Ascending aorta (tissue), 2 donors: ENCODE measurements at places on chromosomes 6 and 20. TPM values are rescaled to one million over a fixed set of nuclear protein-coding genes. Genes with fewer than 3 reads are reported as not detected.

PI16 gene
- total RNA-seq, result 33.5 TPM

DPPA5 gene
- total RNA-seq, result not detected

OSBPL2 gene
- total RNA-seq, result 25.0 TPM

RPRD1B gene
- total RNA-seq, result 16.4 TPM

CHRNA4 gene
- total RNA-seq, result not detected

HLA-DQB2 gene
- total RNA-seq, result 0.53 TPM

CST4 gene
- total RNA-seq, result not detected

RSPO3 gene
- 0.53 TPM for total RNA-seq

NOX3 gene
- not detected for total RNA-seq

DNA sequence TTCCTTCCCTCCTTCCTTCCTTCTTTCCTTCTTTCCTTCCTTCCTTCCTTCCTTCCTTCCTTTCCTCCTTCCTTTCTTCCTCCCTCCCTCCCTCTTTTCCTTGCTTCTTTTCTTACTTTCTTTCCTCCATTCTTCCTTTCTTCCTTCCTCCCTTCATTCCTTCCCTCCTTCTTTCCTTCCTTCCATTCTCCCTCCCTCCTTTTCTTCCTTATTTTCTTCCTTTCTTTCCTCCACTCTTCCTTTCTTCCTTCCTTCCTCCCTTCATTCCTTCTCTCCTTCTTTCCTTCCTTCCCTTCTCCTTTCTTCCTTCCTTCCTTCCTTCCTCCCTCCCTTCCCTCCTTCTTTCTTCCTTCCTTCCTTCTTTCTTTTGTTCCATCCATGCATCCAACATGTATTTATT lies 35.1 kb upstream of the EDN3 start:
- DNase-seq, result no peak

- DNase-seq, result no peak
Observed at GRCh38 chr20:17704589-17705317, 5.0 kb downstream of the BANF2 start.

DNA sequence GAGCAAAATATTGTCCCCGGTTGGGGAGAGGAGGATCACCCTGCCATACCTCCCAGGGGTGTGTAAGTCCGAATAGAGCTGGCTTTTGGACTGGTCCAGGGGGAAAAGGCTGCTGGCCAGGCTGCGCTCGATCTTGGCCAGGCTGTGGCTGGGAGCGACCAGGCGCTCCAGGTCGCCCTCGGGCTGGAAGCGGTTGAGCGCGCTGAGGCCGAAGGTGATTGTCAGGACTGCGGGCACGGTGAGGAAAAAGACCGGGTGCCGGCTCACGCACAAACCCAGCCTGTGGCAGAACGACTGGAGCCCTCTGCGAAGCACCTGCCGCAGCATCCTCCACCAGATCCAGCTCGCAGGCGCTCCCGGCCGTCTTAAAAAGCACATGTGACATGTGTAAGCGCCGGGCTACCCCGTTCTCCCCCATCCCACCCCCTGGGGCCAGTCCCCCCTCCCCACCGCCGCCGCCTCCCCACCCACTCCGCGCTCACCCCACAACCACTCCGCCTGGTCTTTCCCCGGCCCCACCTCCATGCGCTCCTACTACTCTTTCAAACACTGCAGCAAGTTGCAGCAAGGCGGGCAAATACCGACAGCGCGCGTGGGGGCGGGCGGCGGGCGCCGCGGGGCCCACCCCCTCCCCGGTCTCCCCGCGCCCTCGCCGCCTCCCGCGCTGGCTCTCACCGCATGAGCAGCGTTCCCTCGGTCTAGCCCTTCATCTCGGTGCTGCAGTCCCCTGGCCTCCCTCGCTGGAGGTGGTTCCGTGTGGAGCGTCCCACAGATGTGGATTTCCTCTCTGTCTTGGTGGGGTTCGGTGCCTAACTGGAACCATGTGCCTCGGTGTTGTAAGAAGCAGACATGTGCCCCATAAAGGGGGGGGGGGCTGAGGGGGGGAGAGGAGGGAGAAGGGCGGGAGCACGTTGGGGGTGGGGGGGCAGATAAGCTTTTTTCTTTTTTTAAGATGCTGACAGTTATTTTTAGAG lies 42.4 kb downstream of the PTCHD4 start:
- no peak for DNase-seq

DNA sequence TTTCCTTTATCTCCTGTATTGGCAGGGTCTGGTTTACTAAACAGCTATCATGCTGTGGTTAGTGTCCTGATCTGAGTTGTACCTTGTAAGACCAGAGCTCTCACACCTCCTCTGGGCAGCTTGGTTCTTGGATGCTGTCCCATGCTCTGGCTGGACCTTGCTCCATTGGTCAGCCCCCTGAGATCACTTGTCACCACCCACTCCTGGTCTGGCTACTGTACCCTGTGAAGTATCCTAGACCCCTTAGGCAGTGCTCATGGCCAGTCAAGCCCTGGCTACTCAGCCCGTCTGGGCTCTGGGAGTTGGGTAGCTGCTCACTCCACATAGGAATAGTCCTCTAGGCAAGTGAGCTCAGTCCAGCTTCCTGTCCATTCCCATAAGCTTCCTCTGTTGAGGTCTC lies 31.1 kb downstream of the ADGRF4 start:
- DNase-seq, result no peak

- DNase-seq, result no peak
Observed at GRCh38 chr6:15395087-15395486, 149.2 kb downstream of the JARID2 start.

GRCh38 chr6:70314296-70314695 lies 11.4 kb upstream of the COL9A1 start:
- DNase-seq, result no peak

GRCh38 chr20:46991880-46992639 lies 97.4 kb downstream of the EYA2 start:
- DNase-seq, result no peak

DNA sequence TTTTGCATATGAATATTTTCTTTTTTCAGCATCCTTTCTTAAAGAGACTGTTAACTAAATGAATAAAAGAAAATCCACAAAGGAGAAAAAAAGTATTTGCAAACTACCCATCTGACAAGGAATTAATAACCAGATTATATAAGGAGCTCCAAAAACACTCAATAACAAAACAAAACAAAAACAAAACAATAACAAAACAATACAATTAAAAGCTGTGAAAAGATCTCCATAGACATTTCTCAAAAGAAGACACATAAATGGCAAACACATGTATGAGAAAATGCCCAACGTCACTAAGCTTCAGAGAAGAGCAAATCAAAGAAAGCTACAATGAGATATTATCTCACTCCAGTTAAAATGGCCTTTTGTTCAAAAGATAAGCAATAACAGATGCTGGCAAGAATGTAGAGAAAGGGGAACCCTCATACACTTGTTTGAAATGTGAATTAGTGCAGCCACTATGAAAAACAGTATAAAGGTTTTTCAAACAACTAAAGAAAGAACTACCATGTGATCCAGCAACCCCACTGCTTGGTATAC lies 1310.0 kb upstream of the EYS start:
- DNase-seq, result no peak

DNA sequence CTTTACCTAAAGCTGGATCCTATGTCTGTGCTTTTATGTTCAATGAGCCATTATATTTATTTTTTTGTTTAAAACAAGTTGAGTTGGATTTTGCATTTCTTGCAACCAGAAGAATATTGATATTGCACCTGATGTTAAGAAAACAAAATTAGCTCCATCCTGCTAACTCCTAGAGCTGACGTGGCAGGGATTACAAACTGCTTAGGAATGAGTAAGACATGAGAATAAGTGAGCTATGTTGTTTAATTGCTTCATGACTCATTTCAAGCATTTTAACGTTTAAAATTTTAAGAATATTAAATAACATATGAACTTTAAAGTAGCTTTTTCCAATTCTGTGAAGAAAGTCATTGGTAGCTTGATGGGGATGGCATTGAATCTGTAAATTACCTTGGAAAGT lies 663.5 kb downstream of the EPM2A start:
- DNase-seq, result no peak

- no peak for DNase-seq
Observed at GRCh38 chr20:35729836-35730582, 12.1 kb downstream of the RBM39 start.

- no peak for DNase-seq
Observed at GRCh38 chr6:7909323-7910276, 988 bp downstream of the TXNDC5 start.

DNA sequence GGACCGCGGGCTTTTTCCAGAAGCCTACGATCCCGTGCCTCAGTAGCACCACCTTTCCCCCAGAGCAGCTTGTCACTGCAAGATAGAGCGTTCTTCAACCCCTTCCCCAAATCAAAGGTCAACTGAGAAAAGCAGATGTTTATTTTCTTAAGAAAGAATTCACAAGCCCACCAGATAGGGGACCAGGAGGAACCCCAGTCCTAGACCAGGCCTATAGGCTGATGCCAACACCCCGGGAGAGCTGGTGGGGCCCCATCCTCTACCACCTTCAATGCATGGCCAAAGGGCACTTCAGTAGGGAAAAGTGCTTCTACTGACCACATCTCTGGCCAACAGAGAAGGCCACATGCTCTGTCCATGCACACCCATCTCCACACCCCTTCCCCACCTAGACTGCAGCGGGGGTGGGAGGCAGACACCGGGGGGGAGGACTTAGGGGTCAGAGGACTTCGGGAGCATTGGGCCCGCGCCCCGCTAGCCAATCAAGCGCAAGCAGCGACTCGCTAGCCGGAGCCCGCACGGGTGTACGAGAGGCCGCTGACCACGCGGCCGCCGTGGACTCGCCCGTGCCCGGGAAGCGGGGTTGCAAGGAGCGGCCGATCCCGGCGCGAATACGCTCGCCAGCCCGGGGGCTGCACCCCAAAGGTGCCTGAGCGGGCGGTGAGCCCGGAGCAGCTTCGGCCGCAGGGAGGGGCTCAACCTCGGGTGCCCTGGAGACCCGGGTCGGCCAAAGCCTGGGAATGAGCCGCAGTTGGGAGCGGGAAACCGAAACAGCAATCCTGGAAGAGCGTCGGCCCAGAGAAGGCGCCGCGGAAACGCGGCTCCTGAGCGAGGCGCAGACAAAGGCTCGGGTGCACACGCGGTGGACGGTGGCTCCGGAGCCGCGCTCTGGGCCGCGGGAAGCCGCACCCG lies 2.8 kb downstream of the PDE10A start:
- DNase-seq, result no peak

GRCh38 chr6:88539295-88539764 lies 373.2 kb upstream of the CNR1 start:
- no peak for DNase-seq

DNA sequence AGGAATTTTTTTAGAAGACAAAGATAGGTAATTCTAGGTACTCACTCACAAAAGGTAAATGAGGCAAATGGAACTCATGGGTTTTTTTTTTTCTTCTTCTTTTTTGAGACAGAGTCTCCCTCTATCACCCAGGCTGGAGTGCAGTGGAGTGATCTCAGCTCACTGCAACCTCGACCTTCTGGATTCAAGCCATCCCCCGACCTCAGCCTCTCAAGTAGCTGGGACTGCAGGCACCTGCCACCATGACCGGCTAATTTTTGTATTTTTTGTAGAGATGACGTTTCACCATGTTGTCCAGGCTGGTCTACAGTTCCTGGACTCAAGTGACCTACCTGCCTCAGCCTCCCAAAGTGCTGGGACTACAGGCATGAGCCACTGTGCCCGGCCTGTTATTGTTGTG lies 126.1 kb downstream of the LRRC1 start:
- no peak for DNase-seq

GRCh38 chr6:44917430-44917829 lies 410.7 kb upstream of the RUNX2 start:
- no peak for DNase-seq

DNA sequence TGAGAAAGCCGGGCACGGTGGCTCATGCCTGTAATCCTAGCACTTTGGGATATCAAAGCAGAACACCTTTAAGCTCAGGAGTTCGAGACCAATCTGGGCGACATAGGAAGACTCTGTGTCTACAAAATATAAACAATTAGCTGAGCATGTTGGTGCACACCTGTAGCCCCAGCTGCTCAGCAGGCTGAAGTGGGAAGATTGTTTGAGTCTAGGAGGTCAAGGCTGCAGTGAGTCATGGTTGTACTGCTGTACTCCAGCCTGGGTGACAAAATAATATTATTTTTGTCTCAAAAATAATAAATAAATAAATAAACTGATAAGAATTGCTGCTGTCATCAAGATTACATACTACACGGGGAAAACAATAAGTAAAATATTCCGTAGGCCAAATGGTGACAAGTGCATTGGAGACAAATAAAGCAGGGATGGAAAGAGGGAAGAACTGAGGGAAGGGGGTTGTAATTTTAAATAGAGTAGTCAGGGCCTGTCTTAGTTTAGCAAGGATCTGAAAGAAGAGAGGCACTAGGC lies 14.0 kb upstream of the TOP1 start:
- DNase-seq, result no peak

- peak; percentile 74 for DNase-seq
Observed at GRCh38 chr6:40587240-40588069, at the start of gene LRFN2. TSS of gene LRFN2 (minus strand) at chr6:40587364.

DNA sequence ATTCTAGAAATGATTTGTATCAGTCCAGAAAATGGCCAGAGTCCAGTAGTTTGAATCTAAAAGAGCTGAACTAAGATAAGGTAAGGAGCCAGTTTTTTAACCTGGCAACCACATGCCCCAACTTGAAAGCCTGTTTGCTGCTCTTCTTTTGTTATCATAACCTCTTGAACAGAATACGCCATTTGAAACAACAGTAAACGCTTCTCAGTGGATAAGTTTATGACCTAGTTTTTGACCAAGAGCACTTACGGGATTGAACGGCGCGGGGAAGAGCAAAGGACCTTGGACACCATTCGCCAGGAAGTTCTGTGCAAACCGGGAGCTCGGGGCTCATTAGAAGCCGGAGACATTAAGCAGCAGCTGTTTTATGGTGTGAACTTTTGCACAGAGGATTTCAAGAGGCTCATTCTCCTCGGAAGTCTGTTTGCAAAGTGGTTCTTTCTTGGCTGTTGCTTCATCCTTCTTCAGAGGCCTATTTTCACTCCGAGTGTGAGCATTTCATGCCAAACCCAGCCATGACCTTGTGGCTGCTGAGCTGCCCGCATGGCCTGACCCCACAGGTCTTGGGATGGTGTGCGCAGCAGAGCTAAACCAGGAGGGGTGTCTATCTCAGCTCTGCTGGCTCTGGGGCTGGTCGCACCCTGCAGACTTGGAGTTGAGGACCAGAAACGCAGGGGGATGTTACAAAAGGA lies 215.1 kb downstream of the SOX4 start:
- DNase-seq, result no peak

DNA sequence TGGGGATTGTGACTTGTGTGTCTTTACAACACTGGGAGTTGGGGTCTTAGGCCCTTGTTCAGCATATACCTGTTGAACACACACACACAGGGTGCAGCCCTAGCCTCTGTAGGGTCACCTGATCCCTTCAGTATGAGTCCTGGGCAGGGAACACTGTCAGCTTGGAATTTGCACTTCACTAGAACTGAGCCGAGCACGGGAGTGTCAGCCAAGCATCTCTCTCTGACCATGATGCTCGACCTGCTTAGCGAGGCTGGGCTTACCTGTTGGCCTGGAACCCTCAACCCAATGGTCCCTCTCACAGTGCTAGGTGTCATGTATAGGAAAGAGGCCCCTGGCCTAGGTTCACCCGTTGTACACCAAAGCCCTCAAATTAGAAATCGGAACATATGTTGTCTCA lies 96.1 kb downstream of the NKAIN2 start:
- no peak for DNase-seq

DNA sequence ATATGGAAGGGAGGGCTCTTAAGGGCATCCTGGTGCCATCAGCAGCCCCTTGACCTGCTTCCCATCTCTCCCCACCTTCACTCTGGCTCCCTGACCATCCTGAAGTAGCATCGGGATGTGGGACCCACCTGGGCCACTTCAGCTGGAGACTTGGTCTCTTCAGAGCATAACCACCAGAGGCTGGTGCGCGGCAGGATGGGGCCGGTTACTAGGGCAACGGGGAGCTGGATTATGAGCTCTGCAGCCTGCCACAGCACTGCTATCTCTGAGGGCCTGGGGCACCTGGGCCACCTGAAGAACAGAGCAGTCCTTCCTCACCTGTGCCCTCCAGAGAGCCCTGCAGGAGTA lies 79.7 kb downstream of the SYNJ2 start:
- no peak for DNase-seq

- DNase-seq, result no peak
Observed at GRCh38 chr6:30726506-30727413, 6.6 kb downstream of the TUBB start.
